Thymus (tissue), 14 donors: ENCODE measurements at places on chromosomes 5 and 9.

DNA sequence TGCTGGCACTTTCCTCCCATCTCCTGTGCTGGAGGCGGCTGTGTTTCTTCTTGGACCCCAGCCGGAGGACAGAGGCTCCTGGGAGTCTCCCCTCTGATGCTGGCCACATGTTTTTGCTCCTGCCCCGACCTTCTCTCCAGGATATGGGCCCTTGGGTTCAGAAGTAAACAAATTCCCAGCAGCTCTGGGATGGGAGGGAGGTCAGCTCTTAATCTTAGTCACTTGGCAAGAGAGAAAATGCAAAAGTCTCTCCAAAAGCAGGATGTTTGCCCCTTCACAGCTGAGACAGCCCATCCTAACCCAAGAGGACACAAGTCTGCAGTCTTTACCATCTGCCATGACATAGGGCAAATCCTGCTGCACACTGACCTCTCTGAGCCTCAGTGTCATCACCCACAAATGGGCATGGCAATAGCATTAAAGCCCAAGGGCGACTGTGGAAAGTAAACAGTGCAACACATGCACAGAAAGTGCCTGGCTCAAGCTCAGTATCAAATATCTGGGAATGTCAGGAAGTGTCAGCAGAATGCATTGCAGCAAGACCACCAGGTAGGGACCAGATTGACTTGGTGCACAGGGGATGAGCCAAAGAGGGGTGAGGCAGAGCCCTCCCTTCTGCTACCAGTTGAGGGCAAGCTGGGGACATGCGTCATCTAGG, 117.0 kb upstream of the CXCL14 start:
- no peaks in the 10 kb centered on the region for H3K27me3 ChIP-seq
- H3K27ac ChIP-seq, result no peak overlapping the region
- no peaks in the 10 kb centered on the region for H3K4me1 ChIP-seq
- no peak for DNase-seq
- no peaks in the 10 kb centered on the region for H3K36me3 ChIP-seq

- H3K4me1 ChIP-seq, result no peaks in the 10 kb centered on the region
- H3K27ac ChIP-seq, result no peak overlapping the region
- H3K4me3 ChIP-seq, result no peak overlapping the region
- H3K36me3 ChIP-seq, result no peaks in the 10 kb centered on the region
- no peaks in the 10 kb centered on the region for H3K27me3 ChIP-seq
These were observed 120.1 kb upstream of the LPAR1 start for GRCh38 chr9:111158363-111158762.

- no peaks in the 10 kb centered on the region for H3K4me1 ChIP-seq
- no peak overlapping the region for H3K27ac ChIP-seq
- H3K36me3 ChIP-seq, result no peaks in the 10 kb centered on the region
- no peak overlapping the region for H3K4me3 ChIP-seq
- no peak for DNase-seq
- H3K27me3 ChIP-seq, result no peaks in the 10 kb centered on the region
These were observed 190.8 kb upstream of the BRINP1 start for GRCh38 chr9:119559986-119560385.

- DNase-seq, result no peak
- no peaks in the 10 kb centered on the region for H3K27me3 ChIP-seq
- H3K4me1 ChIP-seq, result peaks cover 12% of the 10 kb centered on the region
- H3K36me3 ChIP-seq, result peaks cover 3% of the 10 kb centered on the region
- H3K4me3 ChIP-seq, result peak overlapping the region; percentile 89
These were observed 11.8 kb downstream of the ITGA1 start for GRCh38 chr5:52799358-52799982.

- H3K27me3 ChIP-seq, result no peaks in the 10 kb centered on the region
- H3K36me3 ChIP-seq, result peaks cover 6% of the 10 kb centered on the region
- no peak overlapping the region for H3K4me3 ChIP-seq
- no peak for DNase-seq
- H3K27ac ChIP-seq, result no peak overlapping the region
- no peaks in the 10 kb centered on the region for H3K4me1 ChIP-seq
These were observed 28.3 kb downstream of the LRRC70 start for GRCh38 chr5:62606878-62607277.

DNA sequence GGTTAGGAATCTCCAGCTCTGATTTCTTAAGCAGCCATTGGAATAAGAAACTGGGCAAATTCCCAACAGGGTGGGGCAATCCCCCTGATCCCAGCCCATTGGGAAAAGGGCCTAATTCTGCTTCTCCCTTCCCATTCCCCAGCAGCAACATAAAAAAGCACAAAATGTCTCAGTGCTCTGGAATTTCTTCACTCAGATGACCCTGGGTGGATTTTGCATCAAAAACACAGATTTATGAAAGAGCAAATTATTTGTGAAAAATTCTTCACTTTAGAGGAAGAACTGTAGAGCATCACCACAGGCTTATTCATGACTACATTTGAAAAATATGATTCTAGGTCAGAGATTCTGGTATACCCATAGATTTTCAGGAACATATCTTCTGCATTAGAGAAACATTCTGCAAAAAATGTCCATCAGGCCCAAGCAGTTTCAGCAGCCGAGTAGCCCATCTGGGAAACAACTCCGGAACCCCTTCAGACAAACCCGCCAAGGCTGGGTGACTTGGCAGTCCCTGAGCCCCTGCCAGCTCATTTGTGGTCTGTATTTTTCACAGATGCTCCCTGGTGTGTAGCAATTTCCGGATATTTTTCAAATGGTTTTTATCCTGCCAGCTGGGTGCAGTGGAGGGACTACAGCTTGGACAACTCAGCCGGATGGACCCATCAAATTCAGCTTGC, 102.1 kb upstream of the RANBP3L start:
- H3K36me3 ChIP-seq, result no peaks in the 10 kb centered on the region
- H3K27me3 ChIP-seq, result no peaks in the 10 kb centered on the region
- H3K27ac ChIP-seq, result no peak overlapping the region
- DNase-seq, result no peak
- H3K4me3 ChIP-seq, result no peak overlapping the region
- H3K4me1 ChIP-seq, result no peaks in the 10 kb centered on the region

- H3K27me3 ChIP-seq, result no peaks in the 10 kb centered on the region
- H3K4me3 ChIP-seq, result no peak overlapping the region
- no peaks in the 10 kb centered on the region for H3K36me3 ChIP-seq
These were observed 66.0 kb upstream of the GNA14 start for GRCh38 chr9:77714077-77714549.

DNA sequence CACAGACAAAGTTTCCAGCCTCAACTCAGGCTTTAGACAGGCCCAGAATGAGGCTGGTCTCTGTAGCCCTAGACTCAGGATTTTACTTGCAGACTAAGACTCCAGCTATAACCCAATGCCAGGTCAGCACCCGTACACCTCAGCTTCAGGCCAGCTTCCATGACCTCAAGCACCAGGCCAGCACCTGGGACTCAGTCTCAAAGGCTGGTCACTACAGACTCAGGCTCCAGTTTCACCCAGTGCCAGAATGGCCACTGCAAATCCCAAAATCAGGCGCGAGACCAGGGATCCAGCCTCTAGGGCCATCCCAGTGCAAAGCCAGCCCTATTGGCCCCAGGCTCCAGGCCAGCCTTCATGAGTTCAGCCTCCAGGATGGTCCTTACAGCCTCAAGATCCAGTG, 44.9 kb downstream of the C9 start:
- H3K4me3 ChIP-seq, result no peak overlapping the region
- no peak overlapping the region for H3K27ac ChIP-seq
- H3K27me3 ChIP-seq, result no peaks in the 10 kb centered on the region
- H3K4me1 ChIP-seq, result no peaks in the 10 kb centered on the region
- no peaks in the 10 kb centered on the region for H3K36me3 ChIP-seq

DNA sequence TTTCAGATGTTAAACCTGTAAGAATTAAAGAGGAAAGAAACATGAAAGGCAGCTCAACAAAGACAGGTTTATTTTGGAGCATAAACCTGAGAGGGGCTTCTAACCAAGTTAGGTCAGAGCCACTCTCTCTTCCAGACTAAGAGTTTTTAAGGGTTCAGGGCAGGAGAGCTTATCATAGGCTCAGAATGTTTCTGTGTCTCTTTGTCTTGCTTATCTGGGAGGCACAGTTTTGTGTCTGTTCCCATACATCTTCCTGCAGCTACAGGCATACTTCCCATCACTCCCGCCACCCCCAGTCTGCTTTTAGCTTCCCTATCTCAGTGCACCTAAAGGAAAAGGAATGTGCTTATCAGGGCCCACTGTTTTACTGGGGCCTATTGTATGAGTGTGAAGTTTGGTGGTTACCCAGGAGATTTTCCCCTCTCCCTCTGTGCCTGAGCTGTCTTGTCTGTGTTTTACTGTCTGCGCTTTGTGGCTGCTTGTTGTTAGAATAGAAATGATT, 21.9 kb downstream of the CD14 start:
- no peak for DNase-seq
- H3K27ac ChIP-seq, result no peak overlapping the region
- no peaks in the 10 kb centered on the region for H3K36me3 ChIP-seq
- no peak overlapping the region for H3K4me3 ChIP-seq
- peaks cover 10% of the 10 kb centered on the region for H3K27me3 ChIP-seq
- H3K4me1 ChIP-seq, result no peaks in the 10 kb centered on the region

GRCh38 chr9:82117026-82117811, 128.6 kb downstream of the SPATA31D1 start:
- H3K4me1 ChIP-seq, result no peaks in the 10 kb centered on the region
- H3K27ac ChIP-seq, result no peak overlapping the region
- H3K36me3 ChIP-seq, result no peaks in the 10 kb centered on the region
- DNase-seq, result no peak
- no peaks in the 10 kb centered on the region for H3K27me3 ChIP-seq

DNA sequence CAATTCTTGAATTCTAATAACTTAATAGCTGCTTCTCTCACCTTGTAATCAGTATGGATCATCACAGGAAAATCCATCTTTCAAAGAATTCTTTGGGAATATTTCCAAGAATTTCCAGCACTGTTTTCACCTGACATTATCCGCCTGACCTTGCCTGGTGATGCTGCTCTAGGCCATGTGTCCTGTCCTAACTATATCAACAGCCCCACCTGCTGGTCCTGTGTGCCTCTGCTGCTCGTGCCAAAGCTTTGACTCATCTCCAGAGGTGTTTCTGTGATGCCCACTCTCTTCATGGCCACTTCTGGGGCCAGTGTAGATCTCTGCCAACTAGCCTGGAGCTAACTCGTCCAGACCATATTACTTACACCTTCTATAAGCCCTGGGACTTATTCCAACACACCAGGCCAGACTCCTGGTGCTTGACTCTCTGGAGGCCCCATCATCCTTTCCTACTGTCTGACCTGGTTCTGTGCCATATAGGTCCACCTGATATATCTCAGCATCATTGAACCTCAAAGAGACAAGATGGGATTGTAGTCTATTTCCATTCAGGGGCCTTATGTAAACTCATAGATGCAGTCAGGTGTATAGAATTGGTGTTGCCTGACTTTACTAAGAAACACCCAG, 67.5 kb upstream of the CKMT2 start:
- DNase-seq, result peak; percentile 68
- H3K27ac ChIP-seq, result no peak overlapping the region
- no peaks in the 10 kb centered on the region for H3K27me3 ChIP-seq

DNA sequence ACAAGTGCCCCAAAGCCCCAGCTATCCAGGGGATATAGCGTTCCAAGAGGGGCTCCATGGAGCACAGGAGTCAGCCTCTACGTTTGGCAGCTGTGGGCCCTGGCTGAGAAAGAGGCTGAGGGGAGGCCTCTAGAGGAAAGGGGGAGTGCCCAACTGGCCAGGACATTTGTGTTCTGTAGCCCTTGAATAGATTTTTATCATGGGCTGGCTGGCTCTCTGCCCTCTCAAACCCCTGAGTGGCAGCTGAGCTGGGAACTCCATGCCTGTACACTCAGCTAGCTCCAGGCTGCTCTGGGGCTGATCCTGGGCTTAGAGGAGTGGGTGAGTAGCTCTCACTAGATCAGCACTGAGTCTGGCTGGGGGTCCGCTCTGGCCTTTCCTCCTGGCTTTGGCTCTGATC, 285.0 kb downstream of the ZSWIM6 start:
- DNase-seq, result no peak
- H3K36me3 ChIP-seq, result no peaks in the 10 kb centered on the region
- no peaks in the 10 kb centered on the region for H3K4me1 ChIP-seq
- no peak overlapping the region for H3K4me3 ChIP-seq

DNA sequence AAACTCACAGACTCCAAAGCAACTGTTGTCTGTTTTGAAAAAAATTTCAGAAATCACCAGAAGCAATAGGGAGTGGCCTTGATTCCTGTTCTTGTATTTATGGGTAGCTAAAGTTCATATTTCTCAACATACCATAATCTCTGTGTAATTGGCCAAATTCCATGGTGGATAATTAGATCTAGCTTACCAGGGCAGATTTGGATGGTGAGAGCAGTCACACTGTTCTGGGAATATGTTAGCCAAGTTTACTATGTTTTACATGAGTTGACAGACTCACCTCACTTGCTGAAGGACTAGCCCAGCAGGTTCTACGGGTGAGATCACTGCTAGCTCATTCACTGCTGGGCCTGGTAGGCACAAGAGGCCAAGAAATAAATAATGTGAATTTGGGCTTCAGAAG, 32.7 kb upstream of the CDKN2B start:
- no peaks in the 10 kb centered on the region for H3K4me1 ChIP-seq
- DNase-seq, result no peak
- no peak overlapping the region for H3K27ac ChIP-seq
- H3K27me3 ChIP-seq, result no peaks in the 10 kb centered on the region

GRCh38 chr9:75604661-75605060, 285.8 kb upstream of the PCSK5 start:
- no peaks in the 10 kb centered on the region for H3K36me3 ChIP-seq
- H3K4me1 ChIP-seq, result no peaks in the 10 kb centered on the region
- H3K4me3 ChIP-seq, result no peak overlapping the region
- H3K27me3 ChIP-seq, result no peaks in the 10 kb centered on the region
- H3K27ac ChIP-seq, result no peak overlapping the region

- H3K36me3 ChIP-seq, result peaks cover 84% of the 10 kb centered on the region
- no peaks in the 10 kb centered on the region for H3K4me1 ChIP-seq
- no peaks in the 10 kb centered on the region for H3K27me3 ChIP-seq
- no peak overlapping the region for H3K4me3 ChIP-seq
These were observed 53.7 kb downstream of the PRRC2B start for GRCh38 chr9:131447600-131447999.

DNA sequence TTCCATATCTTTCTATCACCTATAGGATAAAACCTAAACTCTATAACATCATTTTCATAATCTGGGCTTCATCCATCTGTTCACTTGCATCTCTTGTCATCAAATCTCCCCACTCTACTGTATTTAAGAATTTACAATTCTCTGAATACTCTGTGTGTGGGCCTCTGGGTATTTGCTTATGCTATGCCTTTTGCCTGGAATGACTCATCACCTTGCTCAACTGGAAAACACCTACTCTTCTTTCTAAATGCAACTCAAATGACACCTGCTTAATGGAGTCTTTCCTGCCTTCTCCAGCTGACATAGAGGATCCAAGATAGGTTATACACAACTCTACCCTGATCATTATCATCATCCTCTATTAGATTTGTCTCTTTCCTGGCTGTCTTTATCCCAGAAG, 421.7 kb downstream of the SPATA31D1 start:
- no peak overlapping the region for H3K4me3 ChIP-seq
- no peak for DNase-seq
- H3K36me3 ChIP-seq, result no peaks in the 10 kb centered on the region
- no peaks in the 10 kb centered on the region for H3K4me1 ChIP-seq
